ENCODE measurements at places on chromosomes 4 and X.

- no peak for DNase-seq
Measured at GRCh38 chr4:24055623-24056022, 165.8 kb upstream of the PPARGC1A start.

- DNase-seq = no peak
Measured at GRCh38 chrX:22357621-22358020, 84.9 kb downstream of the CBLL2 start.

DNA sequence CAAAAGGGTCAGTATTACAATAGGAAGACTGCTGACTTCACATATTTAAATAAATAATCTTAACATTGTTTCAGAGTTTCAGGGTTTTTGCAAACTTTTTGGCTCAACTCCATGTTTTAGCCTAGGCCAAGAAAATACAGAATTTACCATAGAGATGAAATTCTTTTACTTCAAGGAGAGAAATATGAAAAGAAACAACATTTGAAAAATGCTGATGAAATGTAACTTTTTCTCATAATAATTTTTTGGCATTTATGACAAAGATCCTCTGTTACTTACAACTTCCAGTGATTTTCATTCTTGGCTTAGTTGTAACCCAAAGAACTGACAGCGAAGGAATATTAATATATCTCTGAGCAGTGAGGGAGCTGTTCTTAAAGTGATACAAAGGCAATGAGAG lies 316.1 kb upstream of the EMCN start:
- no peak for DNase-seq

DNA sequence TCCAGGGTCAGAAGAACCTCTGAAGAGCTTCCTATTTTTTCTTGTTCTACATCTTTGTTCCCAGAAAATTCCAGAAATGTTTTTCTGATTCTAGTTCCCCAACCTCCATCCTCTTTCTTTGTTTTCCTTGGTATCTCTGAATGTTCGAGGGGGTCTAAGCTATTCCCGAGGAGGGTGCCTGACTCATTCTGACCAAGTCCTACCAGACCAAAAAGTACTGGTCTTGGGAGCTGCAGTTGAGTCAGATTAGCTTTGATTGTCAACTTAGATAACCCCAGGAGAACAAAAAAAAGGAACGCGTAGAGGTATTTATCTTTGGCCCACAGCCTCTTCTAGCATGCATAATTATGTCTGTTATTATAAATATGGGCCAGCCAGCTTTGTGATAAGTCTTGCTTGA lies 12.1 kb upstream of the TENM3 start:
- DNase-seq = no peak

DNA sequence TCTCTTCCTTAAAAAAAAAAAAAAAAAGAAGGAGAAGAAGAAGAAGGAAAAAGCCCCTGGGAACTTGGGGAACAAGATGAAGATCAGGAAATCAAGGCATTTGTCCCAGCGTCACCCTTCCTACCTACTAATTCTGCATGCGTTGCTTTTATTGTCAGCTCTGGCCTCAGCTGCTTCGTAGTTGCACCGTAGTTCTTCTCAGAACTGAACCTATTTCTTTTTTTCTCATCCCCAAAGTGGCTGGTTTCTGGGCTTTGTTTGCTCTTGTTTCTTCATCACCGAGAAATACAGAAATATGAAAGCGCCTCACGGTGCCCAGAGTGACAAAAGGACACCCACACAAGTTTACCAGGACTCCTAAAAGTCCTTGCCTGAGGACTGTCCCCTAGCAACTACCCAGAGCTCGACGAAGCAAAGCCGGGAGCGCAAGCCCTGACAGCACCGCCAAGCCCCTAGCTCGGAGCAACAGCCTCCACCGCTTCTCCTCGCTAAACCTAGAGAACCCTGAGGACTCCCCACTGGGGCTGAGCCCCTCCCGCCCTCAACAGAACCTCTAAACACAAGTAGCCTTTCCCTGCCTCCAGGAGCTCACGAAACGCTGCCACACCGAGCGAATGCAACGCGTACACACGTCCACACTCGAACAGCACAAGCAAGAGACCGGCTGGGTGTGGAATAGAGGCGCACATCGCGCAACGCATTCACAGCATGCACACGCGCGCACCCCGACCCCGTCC lies 710 bp downstream of the PRKG2 start:
- DNase-seq = no peak

DNA sequence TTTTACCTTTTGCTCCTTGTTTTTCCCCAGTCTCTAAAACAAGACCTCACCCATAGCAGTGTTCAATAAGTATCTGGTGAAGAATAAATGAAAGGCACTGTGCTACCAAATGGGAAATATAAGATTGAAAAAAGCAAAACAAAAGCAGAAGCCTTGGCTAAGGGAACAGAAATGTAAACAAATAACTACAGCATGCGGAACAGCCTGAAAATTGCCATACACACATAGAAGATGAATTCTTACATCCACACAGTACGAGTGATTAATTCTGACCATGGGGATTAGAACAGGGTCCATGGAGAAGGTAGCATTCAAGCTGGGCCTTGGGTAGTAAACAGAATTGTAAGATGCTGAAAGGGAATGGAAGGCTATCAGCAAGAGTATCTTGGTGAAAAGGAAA lies 40.5 kb downstream of the TMEM150C start:
- DNase-seq = no peak

DNA sequence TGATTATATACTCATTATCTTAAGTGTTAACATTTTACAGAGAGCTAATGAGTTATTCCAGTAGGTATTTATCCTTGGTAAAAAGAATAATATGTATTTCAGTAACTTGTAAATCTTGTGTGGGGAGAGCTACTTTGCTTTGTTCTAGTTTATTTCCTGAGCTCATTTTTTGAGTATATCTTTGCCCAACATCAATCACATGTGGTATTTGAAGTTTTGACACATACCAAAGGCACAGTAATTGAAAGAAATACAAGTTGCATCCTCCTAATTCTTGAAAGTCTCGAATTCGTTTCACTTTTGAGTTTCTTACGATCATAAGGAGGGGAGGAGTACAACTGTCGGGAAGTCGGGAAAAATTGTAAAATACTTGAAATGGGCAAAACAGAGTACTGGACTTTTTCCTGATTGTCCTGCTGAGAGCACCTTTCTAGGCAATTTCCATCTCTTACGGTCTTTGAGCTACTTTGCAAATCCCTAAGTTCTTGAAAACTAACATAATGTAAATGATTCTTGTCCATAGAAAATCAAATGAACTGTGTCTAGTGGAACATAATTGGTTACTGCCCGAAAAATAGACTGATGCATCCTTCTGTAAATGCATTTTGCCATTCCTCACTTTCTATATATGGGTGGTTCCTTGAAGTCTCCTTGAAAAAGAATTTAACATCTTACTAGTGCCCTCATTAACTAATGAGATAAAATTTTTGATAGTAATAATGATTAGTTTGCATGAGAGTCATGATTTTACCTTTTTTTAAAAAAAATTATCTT lies 20.6 kb downstream of the CLTRN start:
- DNase-seq = no peak

DNA sequence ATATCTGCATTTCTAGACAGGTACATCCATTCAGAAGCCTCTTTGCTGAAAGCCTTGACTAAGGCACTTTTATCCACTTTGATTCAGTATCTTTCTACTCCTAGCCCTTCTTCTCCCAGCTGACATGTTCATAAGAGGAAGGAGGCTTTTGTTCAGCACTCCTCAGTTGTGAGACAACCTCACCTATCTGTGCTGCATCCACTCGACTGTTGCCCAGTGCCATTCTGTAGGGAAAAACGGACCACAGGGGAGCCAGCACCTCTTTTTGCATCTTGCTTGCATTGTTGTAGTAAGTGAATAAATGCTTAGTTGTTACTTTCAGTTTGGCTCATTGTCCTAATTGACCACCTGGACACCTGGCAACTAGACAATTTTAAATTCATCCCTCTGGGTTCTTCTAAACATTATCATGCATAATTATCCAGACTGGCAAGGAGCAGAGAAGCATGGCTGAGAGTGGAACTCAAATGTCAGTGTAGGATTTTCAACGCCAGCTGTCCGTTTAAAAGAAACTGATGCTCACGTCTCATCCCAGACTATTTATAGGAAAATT lies 83.8 kb upstream of the BOD1L1 start:
- DNase-seq = no peak

- DNase-seq = no peak
Measured at GRCh38 chrX:66547847-66548369, 91.0 kb downstream of the EDA2R start.

GRCh38 chr4:147765121-147765529 lies 33.2 kb downstream of the ARHGAP10 start:
- no peak for DNase-seq

- DNase-seq = peak; percentile 51
Measured at GRCh38 chr4:48129307-48130014, 4.6 kb downstream of the TXK start.

DNA sequence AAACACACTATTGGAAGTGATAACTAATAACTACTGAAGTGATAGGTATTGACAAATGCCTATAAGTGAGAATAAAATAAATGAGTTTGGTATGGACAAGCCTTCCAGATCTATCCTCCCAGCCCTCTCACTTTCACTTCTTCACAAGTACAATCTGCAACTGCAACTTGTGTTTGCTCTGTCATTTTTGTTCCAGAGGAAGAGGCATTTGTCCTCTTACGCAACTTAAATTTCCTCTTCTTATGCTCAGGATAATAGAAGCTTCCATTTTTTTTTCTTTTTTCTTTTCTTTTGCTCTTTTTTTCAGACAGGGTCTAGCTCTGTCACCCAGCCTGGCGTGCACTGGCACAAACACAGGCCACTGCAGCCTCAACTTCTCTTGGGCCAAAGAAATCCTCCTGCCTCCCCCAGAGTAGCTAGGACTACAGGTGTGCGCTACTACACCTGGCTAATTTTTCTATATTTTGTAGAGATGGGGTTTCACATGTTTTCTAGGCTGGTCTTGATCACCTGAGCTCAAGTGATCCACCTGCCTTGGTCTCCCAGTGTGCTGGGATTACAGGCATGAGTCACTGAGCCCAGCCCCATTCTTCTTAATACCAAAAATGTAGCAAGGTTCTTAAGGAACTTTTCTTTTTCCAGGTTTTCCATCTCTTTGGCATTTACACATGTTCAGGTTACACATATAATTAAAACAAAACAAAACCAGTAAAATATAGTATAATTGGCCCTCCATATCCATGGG lies 73.1 kb downstream of the PDGFC start:
- DNase-seq = no peak

GRCh38 chr4:6548201-6548881 lies 26.6 kb upstream of the MAN2B2 start:
- no peak for DNase-seq

- no peak for DNase-seq
Measured at GRCh38 chr4:47031011-47031678, at the start of gene GABRB1. Gene GABRB1 (plus strand): TSS chr4:47031567.

- no peak for DNase-seq
Measured at GRCh38 chr4:113763029-113763285, 1.4 kb upstream of the CAMK2D start.

DNA sequence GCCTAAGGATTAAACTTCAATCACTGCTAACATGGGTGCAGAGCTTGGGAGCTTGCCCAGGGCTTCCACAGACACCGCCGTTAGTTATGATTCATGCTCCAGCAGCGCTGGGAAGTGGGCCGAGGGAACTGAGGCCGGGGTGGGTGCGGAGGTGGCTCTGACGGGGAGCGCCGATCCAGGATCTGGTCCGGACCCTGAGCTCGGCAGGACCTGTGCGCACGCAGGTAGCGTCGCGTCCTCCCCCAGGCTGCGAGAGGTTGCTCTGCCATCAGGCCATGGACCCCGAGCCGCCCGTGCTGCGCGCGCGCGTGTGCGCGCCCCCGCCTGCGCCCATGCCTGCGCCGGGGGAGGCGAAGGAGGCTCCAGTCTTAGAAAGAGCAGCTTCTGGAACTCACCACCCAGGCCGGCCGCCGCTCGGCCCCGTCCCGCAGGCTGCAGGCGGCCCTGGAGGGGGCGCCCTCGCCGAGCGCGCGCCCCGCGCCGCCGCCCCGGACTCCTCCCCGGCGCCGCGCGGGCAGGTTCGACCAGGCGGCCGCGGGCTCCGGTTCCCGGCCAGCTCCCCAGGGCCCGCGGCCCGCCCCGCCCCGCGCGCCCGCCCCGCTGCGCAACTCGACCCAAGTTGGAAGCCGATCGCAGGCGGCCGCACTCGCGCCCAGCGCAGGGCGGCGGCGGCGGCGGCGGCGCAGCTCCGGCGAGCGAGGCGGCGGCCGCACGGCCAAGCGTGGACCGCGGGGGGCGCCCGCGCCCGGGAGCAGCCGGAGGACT lies 732 bp upstream of the ADRA2C start:
- DNase-seq = no peak

GRCh38 chrX:114712466-114712865 lies 128.6 kb downstream of the HTR2C start:
- no peak for DNase-seq

DNA sequence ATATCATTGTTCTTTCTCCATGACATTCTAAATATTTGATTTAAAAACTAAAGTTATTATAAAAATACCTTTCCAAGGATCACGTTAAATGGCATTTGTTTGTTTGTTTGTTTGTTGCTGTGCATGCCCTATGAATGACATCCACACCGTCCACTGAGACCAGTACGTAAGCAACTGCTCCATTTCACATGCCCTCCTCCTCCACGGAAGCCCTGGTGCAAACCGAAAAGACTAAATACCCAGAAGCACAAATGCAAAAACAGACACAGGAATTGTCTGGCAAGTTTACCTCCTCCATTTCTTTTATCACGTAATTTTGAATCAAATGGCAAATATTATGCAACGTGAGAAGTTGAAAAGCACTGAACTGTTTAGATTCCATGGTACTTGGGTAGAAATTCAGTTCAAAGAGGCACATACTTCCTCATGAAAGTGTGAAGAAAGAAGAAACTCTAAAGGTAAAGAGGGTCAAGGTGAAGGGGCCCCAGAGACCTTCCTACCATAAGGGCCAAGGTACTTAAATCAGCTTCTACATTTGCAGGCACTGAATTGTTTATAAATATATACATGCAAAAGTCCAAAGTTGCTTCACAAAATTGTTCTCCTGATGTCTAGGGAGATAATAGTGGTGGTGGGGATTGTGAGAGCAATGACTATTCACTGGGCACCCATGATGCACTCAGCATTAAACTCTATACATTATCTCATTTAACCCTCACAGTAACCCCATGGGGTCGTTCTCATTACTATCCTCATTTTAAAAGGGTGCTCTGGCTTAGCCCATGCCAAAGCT lies 23.4 kb downstream of the IRF2 start:
- DNase-seq = no peak

GRCh38 chrX:106725931-106726330 lies 570 bp upstream of the RNF128 start:
- DNase-seq = no peak

DNA sequence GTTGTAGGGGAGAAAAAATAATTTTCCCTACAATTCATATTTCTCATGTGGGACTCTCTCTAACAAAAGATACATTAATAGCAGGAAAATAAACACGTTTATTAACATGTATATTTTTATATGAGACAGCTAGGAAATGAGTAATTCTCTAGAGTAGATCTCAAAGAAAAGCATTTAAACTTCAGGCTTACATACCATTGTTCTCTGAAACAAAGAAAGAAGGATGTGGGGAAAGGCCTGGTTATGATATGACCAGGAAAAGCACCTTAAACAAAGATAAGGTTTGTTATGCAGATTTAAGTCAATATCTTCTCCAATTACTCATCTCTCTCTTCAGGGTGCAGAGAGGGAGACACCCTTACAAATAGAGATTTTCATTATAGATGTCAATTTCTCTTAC lies 131.3 kb downstream of the SLC7A11 start:
- DNase-seq = no peak

Measured in stimulated activated CD8-positive, alpha-beta memory T cell treated with anti-CD3 and anti-CD28 coated beads, Interleukin-7, amount 100 ng/mL, for 48 hours (primary cell).